ENCODE measurements at places on chromosomes 2 and 18. TPM values are rescaled to one million over a fixed set of nuclear protein-coding genes. Genes with fewer than 3 reads are reported as not detected.

DNA sequence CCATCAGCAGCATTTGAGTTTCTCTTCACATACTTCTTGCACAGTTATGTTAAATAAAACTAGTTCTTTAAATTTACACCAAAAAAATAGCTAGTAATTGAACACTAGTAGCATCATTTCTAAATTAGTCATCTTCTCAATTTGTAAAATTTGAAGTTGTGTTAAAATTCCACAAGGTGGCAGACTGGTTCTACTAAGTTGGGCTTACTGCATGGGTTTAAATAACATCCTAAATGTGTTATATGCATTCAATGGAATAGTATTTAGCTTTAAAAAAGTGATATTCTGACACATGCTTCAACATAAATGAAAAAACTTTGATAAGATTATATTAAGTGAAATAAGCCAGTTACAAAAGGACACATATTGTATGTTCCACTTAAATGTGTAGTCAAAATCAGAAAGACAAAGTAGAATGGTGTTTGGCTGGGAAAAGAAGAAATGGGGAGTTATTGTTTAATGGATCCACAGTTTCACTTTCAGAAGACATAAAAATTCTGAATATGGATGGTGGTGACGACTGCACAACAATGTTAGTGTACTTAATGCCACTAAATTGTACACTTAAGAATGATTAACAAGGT is 28.7 kb upstream of the RPRD1A start:
- no peak for DNase-seq

GRCh38 chr18:11146238-11146946 is 3.0 kb downstream of the PIEZO2 start:
- DNase-seq, result no peak

PRKRA gene
- total RNA-seq, result 91.9 TPM

DNA sequence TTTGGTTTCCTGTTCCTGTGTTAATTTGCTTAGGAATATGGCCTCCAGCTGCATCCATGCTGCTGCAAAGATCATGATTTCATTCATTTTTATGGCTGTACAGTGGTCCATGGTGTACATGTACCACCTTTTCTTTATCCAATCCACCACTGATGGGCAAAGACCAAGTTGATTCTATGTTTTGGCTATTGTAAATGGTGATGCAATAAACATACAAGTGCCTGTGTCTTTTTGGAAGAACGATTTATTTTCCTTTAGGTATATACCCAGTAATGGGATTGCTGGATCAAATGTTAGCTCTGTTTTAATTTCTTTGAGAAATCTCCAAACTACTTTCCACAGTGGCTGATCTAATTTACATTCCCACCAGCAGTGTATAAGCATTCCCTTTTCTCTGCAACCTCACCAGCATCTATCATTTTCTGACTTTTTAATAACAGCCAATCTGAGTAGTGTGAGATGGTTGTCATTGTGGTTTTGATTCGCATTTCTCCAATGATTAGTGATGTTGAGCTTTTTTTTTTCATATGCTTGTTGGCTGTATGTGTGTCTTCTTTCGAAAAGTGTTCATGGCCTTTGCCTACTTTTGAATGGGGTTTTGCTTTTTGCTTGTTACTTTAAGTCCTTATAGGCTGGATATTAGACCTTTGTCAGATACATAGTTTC is 19.4 kb downstream of the EXOC6B start:
- no peak for DNase-seq

C2orf80 gene
- 1.0 TPM for total RNA-seq

GRCh38 chr2:147133286-147133908 is 711.4 kb upstream of the ACVR2A start:
- no peak for DNase-seq

PDCL3 gene
- 35.4 TPM for total RNA-seq

CDH19 gene
- total RNA-seq, result 14.7 TPM

IL37 gene
- total RNA-seq, result not detected

DNA sequence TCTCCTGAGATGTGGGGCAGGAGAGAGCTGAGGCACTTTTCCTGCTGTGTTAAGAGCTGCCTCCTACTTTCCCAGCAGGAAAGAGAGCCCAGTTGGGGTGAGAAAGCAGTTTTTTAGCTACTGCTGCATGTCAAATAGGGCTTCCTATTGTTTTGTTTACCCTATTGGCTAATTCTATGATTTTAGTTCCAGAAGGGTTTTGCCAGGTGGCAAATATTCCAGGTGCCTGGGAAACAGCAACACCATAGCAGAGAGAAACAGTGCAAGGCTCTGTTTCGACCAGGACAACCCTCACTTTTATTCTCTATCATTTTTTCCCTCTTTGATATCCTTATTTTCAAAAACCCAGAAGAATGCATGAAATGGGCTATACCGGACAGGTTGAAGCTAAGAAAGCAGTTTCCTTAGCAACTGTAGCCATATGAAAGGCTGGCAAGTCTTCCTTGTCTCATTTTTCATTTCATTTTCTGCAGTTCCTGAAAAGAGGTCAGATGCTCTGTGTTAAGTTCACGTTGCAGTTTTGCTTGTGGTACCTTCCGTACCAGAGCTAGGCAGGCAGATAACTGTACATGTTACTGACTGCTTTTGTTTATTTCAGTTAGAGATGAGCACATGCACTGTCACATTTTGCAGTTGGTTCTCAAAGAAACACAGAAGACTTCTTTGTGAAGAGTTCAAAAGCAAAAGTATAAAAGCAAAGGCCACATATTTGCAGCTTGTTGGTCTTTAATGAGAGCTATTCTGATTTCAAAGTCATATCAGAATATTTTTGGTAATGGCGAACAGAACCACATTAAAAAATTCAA is 84.8 kb downstream of the AQP4 start:
- DNase-seq, result no peak

GRCh38 chr2:205717999-205718398 is 35.7 kb downstream of the NRP2 start:
- DNase-seq, result no peak

EFHD1 gene
- 4.1 TPM for total RNA-seq

GRCh38 chr18:10354241-10354811 is 100.1 kb upstream of the APCDD1 start:
- DNase-seq, result no peak

DNA sequence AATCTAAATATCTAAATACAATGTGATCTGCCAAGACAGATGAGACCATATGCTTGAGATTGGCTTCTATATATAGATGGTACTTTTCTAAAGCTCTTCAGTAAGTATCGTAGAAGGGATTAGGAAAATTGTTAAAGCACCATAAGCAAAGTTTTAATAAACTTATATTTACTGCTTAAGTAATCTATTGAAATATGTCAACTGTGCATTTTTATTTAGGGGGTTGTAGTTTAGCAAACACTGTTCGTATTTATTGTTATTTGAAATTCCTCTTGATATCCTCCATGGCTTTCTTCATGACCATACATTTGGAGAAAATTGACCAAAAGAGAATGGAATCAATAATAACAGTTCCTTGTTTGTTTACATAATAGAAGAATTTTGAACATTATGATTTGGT is 102.7 kb downstream of the MIB1 start:
- DNase-seq, result no peak

DNA sequence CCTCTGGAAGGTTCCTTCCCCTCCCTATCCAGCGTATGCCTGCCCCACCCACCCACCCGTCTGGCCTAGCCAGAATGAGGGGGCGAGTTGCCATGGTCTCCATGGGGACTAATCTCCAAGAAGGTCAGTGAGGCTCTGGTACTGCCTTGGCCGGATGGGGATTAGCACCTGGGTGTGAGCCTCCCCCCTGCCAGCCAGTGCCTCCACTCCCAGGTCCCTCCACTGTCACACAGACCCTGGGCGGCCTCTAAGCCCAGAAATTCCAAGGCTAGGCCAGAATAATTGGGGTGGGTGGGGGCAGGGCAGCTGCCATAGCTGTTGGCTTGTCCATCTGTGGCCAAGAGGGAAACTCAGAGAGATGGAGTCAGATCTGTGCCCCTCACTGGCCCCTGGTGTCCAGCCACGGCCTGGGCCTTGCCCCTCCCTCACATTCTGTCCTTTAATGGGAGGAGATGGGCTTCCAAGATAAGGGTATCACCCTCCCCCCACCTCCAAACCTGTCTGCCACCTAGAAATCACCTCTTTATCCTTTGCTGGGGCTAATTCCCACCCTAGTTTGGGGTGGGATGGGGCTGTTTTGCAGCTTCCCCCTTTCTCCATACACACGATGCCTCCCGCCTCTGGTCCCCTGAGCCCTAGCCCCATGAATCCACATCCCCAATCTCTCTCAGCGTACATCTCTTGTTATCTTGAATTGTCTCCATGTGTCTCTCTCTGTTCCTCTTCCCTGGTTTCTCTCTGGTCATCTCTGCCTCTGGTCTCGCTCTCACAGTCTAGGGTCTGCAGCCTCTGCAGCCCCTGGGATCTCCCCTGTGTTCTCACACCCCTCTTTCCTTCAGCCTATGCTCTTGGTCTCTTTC is 6.0 kb upstream of the CRYBA2 start:
- no peak for DNase-seq

PCARE gene
- not detected for total RNA-seq

CD302 gene
- 1.0 TPM for total RNA-seq

GRCh38 chr2:236731767-236732580 is 162.3 kb downstream of the ACKR3 start:
- no peak for DNase-seq

GRCh38 chr2:241983571-241984270 is 114.2 kb downstream of the RTP5 start:
- DNase-seq, result no peak

CYP26B1 gene
- 16.4 TPM for total RNA-seq

DNA sequence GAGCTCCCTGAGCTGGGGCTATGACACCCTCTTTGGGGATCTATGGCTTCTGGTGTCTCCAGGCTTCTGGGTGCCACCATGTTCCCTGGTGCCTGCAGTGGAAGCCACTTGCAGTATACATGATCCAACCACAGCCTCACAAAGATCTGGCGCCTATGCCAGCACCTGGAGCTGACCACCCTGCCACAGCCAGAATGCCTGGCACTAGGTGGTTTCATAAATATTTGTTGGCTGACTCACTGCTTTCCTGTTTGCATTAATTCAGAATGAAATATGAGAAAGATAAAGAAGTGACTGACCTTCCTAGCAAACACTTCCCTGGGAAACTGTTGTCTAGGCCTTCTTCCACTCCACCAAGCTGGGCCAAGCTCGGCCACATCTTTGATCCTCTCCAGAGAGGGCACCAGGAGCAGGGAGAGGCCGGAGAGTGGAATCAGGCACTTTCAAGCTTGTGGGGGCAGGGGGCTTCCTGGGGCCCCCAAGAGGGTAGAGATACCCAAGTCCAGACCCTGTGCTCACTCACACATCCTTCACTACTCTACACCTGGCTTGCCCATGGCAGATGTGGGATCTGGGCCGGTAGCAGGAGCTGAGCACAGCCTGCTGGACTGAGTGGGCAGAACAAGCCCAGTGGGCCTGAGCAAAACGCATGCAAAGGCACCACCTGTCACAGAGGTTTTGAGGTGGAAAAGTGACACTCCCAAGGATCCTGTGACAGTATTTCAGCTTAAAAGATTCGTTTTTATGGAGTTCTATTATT is 565.7 kb downstream of the SLC4A3 start:
- no peak for DNase-seq

- DNase-seq, result no peak
Observed at GRCh38 chr2:73116182-73116960, 3.6 kb upstream of the RAB11FIP5 start.

TMEFF2 gene
- total RNA-seq, result 1.8 TPM

DNA sequence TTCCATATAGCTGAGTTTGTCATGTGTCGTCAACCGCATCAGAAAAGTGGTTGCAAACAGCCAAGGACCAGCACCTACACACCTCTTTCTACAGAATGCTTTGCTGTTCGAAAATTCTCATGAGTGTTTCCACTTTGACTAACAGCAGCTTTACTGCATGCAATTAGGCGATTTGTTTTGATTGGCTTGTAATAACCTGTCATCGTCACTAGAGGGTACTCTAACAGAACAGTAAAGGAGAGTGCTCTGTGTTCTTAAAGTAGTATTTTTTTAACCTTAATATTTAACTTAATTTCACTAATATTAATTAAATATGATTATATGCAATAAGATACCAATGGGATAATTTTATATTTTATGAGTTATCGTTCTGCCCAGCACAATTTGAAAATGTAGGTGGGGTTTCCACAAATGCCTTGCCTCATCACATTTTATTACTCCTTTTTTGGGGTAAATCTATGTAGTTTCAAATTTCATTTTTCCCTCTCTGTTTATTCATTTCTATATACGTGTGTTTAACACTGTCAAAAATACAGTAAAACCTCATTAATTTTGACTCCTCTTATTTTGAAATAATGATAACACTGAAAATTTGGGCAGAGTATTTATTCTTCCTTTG is 502.2 kb downstream of the NRXN1 start:
- no peak for DNase-seq

DNA sequence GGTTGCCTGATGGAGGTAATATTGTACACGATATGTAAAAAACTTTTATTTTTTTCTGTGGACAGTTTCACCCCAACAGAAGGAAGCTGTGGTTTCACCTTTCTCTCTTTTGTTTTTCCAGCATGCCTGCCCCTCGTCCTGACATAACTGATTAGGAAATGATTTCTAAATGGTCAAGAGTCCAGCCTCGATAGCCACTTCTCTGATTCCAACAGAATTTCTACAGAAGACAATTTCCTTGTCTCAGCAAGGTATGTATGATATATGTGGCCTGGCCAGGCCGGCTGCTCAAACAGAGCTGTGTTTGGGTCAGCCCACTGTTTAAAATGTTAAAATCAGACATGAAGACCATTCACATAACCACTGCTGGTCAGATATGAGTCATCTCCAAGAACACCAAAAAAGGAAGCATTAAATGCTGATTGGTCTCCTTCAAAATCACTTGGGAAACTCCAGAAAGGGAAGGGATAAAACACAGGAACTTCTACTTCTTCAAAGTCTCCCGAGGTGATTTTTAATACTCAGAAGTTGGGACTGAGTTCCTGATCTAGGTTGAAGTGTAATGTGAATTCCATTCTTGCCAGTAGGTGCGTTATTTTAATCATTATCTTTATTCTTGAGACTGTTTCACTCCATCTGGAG is 22.3 kb downstream of the ATP8B1 start:
- DNase-seq, result no peak

DNA sequence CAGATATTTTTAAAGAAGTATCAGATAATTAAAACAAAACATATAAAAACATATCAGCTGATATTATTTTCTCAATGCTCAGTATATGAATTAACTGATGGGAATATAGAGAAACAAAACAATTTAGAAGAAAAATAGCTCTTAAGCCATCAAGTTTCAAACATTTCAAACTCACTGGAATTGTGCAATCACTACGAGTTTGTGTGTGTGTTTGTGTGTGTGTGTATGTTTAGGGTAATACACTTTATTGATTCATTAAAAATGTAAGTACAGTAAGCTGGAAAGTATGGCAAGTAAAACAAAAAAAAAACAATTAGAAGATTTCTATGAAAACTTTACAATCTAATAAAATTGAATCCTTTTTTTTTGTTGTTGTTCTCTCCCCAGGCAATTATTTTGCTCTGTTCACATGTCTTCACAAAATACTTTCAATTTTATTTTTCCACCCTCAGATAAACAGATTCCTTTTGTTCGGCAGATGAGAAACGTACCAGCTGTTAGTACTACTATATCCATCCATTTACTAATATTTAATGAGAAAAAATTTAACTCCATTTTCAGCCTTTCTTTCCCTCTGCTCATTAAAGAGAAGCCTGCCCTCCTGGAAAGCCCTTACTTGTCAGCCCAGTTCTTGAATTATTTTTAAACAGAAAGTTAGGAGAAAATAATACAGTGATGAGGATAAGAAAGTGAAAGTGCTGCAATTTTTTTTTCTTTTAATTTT is 87.6 kb downstream of the SLC8A1 start:
- no peak for DNase-seq

GRCh38 chr2:237932731-237933131 is 34.1 kb upstream of the UBE2F start:
- no peak for DNase-seq

GRCh38 chr2:72778410-72778809 is 47.4 kb downstream of the EXOC6B start:
- DNase-seq, result no peak
